ENCODE measurements at places on chromosomes 6 and 20. TPM values are rescaled to one million over a fixed set of nuclear protein-coding genes. Genes with fewer than 3 reads are reported as not detected.

DNA sequence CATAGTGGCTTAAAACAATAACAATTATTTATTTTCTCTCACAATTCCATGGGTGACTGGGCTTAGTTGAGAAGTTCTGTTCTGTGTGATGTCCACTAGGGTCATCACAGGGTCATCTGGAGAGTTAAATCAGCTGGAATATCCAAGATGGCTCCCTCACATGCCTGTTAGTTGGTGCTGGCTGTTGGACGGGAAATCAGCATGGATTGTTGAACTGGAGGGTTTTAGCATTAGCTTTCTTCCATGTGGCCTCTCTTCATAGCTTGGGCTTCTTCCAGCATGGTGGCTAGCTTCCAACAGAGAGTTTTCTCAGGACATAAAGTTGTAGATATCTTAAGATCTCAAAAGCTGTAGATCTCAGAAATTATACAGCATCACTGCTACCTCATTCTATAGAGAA, 19.6 kb downstream of the MARCKS start:
- no peak for DNase-seq

DNA sequence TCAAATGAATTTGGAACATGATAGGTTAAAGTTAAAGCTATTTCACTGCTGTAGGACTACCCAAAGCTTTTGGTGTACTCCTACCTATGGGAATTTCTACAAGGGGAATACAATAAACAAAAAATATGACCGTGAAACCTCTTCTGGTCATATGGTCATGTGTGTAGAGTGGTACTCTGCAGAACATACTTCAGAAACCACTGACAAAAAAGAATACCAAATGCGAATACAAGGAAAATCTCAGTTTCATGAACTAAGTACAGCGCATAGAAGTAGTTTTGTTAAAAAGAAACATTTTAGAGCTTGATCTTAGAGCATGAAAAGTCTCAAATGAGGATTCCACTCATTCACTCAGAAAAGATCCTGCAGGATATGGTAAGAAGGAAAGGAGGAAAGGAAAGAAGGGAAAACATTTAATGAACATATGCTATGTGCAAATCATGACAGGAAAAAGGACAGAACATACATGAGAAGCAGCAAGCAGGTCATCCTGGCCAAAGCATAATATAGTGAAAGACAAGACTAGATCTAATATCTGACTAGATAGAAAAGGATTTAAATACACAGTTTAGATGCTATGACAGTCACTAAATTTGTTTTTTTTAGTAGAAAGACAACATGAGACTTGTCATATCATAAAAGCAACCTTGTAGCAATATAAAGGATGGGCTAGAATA, 36.5 kb downstream of the SNX14 start:
- no peak for DNase-seq

The C6orf58 gene
- 0.85 TPM for total RNA-seq

DNA sequence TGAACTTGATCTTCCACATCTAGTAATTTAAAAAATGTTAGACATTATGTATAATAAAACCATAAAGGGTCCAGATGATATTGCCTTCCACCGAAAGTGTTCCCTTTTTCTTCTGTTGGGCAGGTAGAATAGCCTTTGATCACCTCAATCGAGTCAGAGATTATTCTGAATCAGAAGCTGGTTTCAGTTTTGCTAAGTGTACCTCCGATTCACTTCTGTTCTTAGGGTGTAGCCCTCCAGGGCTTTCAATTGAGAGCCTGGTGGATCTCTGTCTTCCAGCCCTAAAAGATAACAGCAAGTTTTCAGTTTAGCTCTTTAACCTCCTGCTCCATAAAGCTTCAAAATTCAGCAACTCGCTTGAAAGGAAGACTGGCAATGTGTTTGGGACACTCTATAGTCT, 21.1 kb upstream of the AIG1 start:
- no peak for DNase-seq
